SK-N-DZ (cell line): ENCODE measurements at places on chromosomes 1 and 21.

GRCh38 chr1:116775116-116775752, 21.0 kb downstream of the CD2 start:
- no peak for DNase-seq

DNA sequence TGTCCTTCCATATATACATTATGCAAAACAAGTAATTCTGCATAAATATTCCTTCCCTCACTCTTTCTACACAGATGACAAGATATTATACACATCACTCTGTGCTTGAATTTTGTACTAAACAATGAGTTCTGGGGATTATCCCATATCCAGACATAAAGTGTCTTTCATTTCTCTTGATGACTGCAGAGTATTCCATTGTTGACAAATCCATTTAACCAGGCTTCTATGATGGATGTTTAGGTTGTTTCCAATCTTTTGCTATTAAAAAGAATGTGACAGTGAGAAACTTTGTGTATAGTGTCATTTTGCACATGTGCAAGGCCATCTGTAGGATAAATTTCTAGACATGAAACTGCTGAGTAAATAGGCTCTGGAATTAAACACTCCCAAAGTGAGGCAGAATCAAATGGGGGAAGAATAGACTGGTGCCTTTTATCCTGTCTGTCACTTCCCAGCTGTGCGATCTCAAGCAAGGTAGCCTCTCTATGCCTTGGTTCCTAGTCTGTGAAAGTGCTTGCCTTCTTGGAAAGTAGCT, 29.9 kb upstream of the ATP2B4 start:
- no peak for DNase-seq

GRCh38 chr1:31955917-31956736, 18.0 kb upstream of the PTP4A2 start:
- DNase-seq = no peak

GRCh38 chr1:118077331-118078045, 107.5 kb downstream of the SPAG17 start:
- DNase-seq = no peak

- DNase-seq = peak; percentile 44
These were observed at the start of gene B4GALT2 for GRCh38 chr1:43978551-43979260. B4GALT2 (plus strand) TSS chr1:43979210; CDS start chr1:43981161, 1,951 bp downstream.
